Kidney epithelial cell (primary cell): ENCODE measurements at places on chromosomes 1 and 21.

DNA sequence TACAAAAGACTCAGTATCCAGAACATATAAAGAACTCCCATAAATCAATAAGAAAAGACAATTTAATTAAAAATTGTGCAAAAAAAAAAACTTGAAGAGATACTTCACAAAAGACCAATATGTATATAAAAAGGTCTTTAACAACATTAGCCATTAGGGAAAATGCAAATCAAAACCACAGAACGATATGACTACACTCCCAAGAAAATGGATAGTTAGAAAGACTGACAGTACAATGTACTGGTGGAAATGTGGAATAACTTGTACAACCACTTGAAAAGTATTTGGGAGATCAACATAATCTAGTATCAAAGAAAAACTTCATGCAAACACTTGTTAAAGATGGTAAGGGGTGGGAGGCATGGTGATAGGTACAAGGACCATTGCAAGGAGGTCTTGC lies 3.9 kb upstream of the CLCA1 start:
- DNase-seq: no peak

GRCh38 chr1:232599178-232600041 lies 30.5 kb downstream of the SIPA1L2 start:
- DNase-seq: no peak

DNA sequence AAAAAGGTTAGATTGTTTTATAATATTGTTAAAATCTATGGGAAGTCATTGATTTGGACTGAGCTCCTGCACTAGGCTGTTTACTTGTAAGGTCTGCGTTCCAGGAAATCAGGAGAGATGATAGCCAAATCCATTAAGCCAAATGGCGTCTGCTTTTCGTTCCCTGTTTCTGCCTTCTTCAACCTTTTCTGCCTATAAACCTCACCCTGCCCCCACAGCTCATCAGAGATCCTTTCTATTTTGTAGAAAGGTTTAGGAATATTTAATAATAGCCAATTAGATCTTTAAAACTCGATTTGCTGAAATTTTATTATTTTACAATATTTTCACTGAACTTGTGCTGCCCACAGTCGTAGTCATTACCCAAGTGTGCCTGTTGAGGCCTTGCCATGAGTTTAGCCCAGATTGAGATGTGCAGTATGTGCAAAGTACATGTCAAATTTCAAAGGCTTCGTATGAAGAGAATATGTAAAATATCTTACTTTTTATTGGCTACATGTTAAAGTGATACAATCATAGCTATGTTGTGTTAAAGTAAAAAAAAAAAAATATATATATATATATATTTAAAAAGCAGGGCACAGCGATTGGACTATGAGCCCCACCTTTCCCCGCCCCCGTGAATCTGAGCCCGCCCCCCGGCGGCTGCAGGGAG lies 444 bp upstream of the IARS2 start:
- no peak for DNase-seq

GRCh38 chr1:151613282-151613780 lies 1.5 kb downstream of the SNX27 start:
- DNase-seq: no peak

DNA sequence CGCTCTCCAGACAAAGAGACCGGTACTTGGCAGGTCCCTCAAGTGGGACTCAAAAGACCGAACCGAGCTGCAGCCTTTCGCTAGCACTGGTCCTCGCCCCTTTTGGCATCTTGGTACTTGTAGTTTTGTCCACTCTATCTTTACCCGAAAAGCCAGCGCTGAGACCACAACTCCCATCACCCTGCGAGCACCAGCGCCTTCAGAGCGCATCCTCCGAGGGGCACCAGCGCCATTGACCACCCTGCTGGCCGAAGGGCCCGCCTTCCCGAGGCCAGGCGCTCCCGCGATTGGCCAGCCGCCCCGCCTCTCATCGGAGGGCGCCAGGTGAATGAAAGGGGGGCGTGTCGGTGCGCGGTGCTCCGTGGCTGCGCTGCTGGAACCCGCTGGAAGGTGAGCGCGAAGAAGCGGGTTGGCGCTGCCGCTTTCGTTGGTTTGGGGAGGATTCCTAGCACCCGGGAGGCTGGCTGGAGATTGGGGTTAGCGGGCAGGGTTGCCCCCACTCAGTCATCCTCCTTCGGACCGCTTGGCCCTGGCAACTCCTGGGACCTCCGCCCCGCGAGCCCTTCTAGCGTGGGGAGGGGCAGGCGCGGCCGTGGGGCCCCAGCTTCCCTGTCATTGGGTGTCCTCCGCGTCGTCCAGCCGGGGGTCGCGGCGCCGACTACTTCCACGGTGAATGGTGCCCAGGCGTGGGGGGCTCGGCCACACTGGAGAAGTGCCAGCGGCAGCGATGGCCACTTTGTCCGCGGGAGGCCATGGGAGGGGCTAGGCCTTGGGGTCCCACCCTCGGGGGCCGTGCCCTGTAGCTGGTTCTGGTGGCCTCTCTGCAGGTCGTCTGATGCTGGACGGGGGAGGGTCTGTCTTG lies at the start of gene ZBTB8B:
Gene ZBTB8B, plus strand, starts transcription at position 357 of the 862 bp plus-strand sequence. CDS start 5,553 bp downstream, outside the sequence.
- peak; percentile 61 for DNase-seq

DNA sequence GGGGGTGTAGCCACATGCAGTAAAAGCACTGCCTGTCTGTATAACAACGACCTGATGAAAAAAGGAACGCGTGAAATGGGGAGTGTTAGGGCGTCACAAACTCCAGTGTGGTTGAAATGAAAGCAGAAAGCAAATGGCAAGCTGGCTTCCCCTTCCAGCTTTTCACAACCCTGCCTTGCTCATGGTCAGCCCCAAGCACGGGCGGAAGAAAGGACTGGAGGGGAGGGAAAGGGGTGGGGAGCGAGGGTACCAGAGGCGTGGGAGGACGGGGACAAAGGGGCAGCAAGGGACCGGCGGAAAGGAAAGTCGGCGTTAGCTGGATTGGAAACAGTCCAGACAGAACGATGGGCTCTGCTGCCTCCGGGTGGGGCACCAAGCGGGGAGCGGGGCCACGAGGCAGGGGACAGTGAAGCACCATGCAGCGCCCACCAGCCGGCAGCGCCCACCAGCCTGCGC lies 9.6 kb downstream of the VPS26C start:
- DNase-seq: no peak

- peak; percentile 12 for DNase-seq
These were observed 64.7 kb upstream of the HIVEP3 start for GRCh38 chr1:41983451-41983850.

DNA sequence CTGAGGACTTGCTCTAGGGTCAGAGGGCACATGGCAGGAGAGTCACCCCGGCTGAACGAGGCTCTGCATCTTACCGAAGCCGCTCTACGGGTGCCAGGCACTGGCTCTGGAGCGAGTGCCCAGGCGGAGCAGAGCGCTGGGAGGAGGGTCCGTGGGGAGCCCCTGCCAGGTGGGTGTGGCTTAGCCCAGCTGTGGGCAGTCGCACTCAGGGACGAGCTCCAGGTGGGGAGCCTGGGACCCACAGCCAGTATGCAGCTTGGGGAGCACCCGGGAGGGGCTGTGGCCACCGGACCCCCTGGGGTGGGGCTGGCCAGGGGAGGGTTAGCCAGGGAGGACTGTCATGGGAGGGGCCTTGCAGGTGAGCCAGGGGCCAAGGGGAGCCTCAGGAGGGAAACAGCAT lies 3.8 kb downstream of the AGRN start:
- DNase-seq: no peak

GRCh38 chr1:171290621-171291020 lies 23.4 kb upstream of the FMO4 start:
- DNase-seq: no peak

GRCh38 chr1:156372265-156372586 lies 3.2 kb downstream of the RHBG start:
- no peak for DNase-seq

DNA sequence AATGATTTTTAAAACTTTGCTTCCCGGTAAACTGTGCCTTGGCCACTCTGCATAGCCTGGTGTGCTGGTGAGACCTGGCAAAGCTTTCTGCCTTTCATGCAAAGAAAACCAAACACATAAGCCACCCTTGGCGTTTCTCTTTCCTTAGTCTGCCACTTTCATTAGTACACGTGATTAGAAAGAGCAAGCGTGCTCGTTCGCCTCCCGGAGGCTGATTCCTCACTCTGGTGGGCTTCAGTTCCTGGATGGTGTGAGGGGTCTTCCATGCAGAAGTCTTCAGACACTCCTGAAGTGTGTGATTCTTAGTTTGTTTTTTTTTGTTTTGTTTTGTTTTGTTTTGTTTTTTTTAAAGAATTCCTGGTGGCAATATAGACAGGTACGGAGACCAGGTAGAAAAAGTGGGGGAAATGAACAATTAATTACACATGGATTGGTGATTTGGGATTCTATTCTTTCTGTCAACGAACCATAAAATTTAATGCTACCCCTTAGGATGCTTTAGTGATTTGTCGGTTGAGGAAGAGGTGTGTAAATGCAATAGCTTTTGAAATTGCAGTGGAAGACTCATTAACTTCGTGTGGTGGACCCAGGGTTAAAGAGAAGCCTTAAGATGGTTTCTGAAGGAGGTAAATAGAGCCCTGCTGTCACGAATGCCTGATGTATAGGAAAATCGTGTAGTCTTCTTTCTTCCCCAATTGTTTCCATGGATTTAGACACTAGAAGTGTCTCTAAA lies 2.1 kb downstream of the GALNT2 start:
- no peak for DNase-seq

DNA sequence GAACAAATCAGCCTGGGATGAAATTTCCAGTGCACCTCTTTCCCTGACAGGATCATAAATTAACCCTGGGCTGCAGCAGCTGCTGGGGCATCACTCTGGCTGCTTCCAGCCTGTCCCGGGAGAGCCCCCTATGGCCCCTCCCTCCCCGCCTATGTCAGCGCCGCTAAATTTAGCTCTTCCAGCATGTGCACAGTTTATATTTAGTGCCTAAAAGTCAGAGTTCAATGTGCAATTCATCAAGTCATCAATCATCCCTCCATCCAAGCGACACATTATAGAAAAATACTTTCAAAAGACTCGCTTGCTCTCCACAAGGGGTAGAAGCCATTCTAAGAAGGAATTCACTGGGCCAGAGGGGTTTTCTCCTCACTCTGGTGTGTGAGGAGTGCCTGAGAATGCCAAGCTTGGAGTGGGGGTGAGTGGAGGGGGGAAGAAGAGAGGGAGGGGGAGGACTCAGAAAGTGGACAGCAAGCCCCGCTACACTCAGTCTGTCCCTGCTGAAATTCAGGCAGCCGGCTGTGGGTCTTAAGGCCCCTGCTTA lies 37.4 kb downstream of the XCL1 start:
- DNase-seq: no peak

DNA sequence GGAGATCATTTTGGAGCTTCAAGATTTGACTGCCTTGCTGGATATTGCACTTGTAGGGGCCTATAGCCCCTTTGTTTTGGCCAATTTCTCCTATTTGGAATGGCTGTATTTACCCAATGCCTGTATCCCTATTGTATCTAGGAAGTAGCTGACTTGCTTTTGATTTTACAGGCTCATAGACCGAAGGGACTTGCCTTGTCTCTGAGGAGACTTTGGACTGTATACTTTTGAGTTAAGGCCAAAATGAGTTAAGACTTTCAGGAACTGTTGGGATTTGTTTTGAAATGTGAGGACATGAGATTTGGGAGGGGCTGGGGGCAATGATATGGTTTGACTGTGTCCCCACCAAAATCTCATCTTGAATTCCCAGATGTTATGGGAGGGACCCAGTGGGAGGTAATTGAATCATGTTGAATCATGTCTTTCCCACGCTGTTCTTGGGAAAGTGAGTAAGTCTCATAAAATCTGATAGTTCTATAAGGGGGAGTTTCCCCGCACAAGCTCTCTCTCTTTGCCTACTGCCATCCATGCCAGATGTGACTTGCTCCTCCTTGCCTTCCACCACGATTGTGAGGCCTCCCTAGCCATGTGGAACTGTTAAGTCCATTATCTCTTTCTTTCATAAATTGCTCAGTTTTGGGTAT lies 276.1 kb downstream of the LMX1A start:
- no peak for DNase-seq
